ENCODE measurements at places on chromosomes 6 and 20.

GRCh38 chr6:43776115-43776798 is 6.2 kb downstream of the VEGFA start:
- no peak for DNase-seq

GRCh38 chr6:114142258-114142657 is 171.3 kb upstream of the HDAC2 start:
- no peak for DNase-seq

GRCh38 chr6:162856885-162857284 is 129.1 kb downstream of the PACRG start:
- peak; percentile 65 for DNase-seq

DNA sequence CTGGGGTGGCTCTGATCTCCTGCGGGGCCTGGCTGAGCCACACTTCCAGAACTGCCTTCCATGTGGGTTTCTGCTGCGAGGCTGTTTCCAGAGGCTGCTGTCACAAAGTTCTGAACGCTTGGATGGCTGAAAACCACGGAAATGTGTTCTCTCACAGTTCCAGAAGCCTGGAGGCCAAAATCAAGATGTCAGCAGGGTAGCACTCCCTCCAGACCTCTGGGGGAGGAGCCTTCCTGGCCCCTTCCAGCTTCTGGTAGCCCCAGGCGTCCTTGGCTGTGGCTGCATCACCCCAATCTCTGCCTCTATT is 23.7 kb upstream of the BMP7 start:
- no peak for DNase-seq

- no peak for DNase-seq
Measured at GRCh38 chr20:47487175-47487917, 14.3 kb upstream of the NCOA3 start.

GRCh38 chr20:12414446-12415274 is 497.0 kb downstream of the BTBD3 start:
- DNase-seq = no peak

DNA sequence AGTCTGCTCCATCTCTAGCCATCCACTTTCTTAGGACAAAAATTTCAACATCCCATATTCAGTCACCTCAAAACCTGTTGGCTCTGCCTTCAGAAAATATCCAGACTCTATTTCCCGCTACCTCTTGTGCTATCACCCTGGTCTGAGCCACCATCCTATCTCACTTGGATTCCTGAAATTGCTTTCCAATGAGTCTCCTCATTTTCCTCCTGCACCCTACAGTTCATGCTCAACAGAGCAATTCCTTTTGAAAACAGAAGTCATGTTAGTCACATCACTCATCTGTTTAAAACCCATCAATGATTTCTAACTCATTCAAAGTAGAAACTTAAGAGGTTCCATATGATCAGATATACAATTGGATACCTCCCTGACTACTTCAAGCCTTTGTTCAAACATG is 229.9 kb downstream of the ADGRG6 start:
- no peak for DNase-seq

- DNase-seq = no peak
Measured at GRCh38 chr20:11445161-11445560, 472.5 kb upstream of the BTBD3 start.

GRCh38 chr6:125215252-125215819 is 61.8 kb downstream of the TPD52L1 start:
- no peak for DNase-seq

- peak; percentile 52 for DNase-seq
Measured at GRCh38 chr6:140441256-140441655, 1066.8 kb upstream of the CITED2 start.

DNA sequence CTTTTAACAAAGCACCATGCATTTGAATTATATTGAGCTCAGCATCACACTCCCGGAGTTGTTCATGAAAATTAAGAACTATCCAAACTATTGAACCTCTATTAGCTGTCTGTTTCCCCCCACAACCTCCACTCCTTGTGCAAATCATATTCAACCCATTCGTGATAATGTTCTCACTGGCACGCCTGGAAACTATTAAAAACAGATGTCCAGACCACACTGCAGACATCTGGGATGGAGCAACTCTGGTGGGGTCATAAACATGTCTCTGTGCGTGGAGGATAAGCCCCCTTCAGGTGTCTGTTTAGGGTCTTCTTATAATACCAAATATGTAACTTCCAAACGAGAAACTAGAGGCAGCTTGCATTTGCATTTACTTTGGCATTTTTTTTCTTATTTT is 193.7 kb downstream of the TFAP2A start:
- DNase-seq = no peak

DNA sequence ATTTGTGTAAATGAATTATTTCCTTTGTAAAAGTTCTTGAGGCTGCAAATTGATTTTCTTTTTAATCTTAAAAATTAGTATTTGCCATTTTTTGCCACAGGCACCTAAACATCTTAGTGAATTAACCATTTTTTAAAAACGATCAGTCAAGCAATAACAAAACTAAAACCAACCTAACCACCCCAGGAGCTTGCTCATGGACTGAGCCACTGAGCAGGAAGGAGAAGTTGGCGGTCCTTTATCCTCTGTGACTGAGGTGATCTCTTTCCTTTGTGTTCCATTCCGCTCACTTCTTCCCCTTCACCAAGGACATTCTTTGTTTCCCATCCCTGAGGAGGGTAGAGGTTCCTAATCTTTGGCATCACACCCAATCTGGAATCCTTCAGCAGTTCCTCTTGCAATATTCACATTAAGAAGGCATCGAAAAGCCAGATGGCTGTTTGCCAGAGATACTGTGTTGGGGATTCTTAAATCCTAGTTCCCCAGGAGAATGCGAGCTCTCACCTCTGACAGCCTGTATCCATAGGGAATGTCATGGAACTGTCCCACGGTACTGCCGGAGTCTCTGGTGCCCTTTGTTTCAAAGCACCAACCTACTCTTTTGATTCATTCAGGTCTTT is 30.5 kb downstream of the RPRD1B start:
- DNase-seq = no peak

- DNase-seq = no peak
Measured at GRCh38 chr20:38863024-38863851, 57.7 kb downstream of the PPP1R16B start.

- DNase-seq = no peak
Measured at GRCh38 chr6:39714802-39715201, 10.4 kb downstream of the KIF6 start.

DNA sequence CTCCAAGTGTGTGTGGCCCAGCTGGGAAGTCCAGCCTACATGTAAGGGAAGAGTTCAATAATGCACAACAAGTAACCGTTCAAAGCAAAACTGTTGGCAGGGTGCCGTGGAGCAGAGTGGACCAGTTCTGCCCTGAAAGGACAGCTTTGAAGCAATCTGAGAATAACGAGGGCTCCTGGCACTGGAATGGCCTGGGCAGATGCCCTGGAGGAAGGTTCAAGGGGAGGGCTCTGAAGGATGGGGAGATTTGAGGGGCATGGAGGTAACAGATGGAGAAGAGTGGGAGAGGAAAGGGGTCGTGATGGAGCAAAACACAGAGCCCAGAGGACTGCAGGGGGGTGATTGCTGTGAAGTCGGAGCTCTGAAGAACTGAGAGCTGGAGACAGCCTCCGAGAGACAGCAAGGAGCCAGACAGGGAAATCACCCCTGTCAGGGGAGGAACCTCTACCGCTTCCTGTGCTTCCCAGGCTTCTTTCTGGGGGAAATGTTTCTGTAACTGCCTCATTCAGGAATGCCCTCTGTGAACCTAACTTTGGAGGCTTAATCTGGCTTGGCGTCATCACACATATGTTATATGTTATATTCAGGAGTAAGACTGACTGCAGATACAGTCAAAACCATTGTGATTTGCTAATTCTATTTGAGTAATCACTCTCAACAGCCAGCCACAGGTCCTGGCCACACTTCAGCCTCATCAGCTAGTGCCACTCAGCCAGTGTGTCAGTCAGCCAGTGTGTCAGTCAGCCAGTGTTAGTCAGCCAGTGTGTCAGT is 41.2 kb downstream of the ZC3H12D start:
- no peak for DNase-seq

GRCh38 chr6:27865850-27866356 is 46.3 kb downstream of the OR2B2 start:
- DNase-seq = no peak

DNA sequence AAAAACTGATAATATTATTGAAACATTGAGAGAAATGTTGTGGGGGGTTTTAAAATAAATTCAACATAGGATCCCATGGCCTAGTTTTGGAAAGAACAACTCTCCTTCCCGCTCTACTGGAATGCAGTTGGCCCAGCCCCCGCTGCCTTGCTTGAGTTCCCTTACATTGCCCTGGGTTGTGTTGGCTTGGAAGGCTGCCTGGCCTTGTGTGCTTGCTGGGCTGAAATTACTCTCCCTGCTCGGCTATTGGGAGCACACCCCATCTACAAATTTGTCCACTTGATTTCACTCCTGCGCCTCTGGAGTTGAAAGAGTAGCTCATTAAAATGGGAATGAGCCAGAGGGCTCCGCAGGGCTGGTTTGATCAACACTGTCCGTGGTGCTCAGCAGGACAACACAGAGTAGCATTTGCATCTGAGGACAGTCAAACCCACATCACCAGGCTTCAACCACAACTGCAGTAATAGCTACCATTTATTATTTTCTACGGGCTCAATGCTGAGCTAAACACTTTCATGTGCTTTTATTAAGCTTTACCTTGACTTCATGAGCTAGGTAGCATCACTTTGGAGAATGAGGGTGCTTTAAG is 35.2 kb downstream of the DOK5 start:
- DNase-seq = no peak

GRCh38 chr6:134082191-134082590 is 29.8 kb upstream of the SLC2A12 start:
- DNase-seq = no peak

DNA sequence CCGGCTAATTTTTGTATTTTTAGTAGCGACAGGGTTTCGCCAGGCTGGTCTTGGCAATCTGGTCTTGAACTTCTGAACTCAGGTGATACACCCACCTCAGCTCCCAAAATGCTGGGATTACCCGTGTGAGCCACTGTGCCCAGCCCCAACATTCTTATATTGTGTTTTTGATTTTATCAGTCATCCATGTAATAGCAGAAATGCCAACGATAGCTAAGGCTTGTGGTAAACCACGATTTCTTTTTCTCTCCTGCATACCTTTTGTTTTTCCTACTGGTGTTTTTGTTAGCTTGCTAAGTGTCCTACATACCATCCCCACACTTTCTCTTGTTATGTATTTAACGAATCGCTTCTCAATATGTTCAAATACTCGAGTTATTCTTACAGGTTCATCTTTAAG is 12.1 kb downstream of the PHACTR2 start:
- DNase-seq = no peak

DNA sequence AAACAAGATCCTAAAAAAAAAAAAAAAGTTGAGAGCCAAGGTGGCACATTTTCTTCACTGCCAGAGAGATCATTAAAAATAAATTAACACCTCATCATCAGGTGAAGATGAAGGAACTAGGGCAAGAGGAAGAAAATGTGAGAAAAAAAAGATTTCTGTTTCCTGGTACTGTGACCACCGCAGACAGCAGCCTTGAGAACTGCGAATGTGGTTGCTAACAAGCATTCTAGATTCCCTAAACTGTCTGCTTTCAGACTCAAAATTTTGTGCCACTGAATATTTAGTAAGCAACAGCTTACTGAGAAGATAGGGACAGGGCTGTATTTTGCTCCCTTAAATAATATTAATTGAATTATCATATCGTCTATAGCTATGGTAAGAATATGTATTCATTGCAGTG is 24.1 kb upstream of the MBOAT1 start:
- no peak for DNase-seq

GRCh38 chr6:41428996-41429421 is 93.6 kb downstream of the NCR2 start:
- no peak for DNase-seq

DNA sequence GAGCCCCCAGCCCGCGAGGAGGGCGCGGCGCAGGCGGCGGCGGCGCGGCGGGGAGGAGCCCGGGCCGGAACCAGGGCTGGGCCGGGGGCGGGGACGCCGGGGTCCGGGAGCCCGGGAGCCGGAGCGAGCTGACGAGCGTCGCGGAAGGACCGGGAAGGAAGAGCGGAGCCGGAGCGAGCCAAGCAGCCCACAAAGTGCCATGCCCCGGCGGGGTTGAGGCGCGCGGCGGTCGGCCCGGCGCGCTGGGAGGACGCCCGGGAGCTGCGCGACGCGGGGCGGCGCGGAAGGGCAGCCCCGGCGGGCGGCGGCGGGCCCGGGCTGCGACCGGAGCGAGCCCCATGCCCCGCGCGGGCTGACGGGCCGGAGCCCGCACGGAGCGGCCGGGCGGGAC is 289 bp downstream of the FOXP4 start:
- DNase-seq = peak; percentile 36

- no peak for DNase-seq
Measured at GRCh38 chr6:137819740-137820139, 47.3 kb upstream of the TNFAIP3 start.

GRCh38 chr20:33209789-33210188 is 7.4 kb upstream of the BPIFA3 start:
- peak; percentile 78 for DNase-seq

- no peak for DNase-seq
Measured at GRCh38 chr6:163416557-163417253, 2.2 kb downstream of the QKI start.

GRCh38 chr6:57109880-57110279 is 19.9 kb downstream of the ZNF451 start:
- no peak for DNase-seq

DNA sequence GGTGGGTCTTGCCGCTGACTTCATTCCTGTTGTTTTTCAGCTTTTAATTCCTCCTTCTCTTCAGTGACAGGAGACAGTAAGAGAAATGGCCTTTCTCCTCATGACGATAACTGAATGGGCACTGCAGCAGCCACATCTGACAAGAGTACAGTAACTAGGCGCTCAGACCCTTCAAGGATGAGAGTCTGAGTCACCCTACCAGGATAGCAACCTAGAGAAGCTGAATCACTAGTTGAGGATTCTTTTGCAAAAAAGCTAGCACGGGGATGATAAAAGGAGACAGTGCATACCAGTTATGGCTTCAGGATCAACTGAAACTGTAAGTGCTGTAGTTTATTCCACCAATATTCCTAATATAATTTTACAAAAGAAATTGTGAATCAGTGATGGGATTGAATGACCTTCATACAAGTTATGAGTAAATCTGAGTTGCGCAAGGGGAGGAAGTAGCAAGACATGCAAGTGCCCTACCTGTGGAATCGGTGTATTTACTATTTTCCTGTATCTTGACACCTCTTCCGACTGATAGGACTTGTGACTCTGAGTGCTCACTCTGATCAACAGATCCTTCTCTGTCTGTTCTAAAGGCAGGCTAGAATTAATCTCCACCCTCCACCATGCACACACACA is 161.8 kb upstream of the GRIK2 start:
- no peak for DNase-seq

GRCh38 chr6:64081453-64081852 is 445.9 kb downstream of the PHF3 start:
- no peak for DNase-seq

GRCh38 chr6:130780122-130780521 is 47.1 kb upstream of the SMLR1 start:
- DNase-seq = no peak

Data from HEK293T (cell line).